Osteocyte (in vitro differentiated cells): ENCODE measurements at places on chromosomes 16 and 17. TPM values are rescaled to one million over a fixed set of nuclear protein-coding genes. Genes with fewer than 3 reads are reported as not detected.

The TMIGD1 gene
- total RNA-seq = not detected in 2 replicates

The NACA2 gene
- total RNA-seq = not detected in 2 replicates

The ACSM2A gene
- not detected in 2 replicates for total RNA-seq

The RASD1 gene
- total RNA-seq = 1.2 and 1.6 TPM in 2 replicates

The ENDOV gene
- total RNA-seq = 33.2 and 39.1 TPM in 2 replicates
